M059J (cell line): ENCODE measurements at places on chromosomes 13 and 19.

GRCh38 chr13:77009011-77009410 is 17.1 kb downstream of the CLN5 start:
- no peak for DNase-seq

- DNase-seq, result no peak
These were observed 9.9 kb downstream of the SLC6A16 start for GRCh38 chr19:49315111-49315510.

DNA sequence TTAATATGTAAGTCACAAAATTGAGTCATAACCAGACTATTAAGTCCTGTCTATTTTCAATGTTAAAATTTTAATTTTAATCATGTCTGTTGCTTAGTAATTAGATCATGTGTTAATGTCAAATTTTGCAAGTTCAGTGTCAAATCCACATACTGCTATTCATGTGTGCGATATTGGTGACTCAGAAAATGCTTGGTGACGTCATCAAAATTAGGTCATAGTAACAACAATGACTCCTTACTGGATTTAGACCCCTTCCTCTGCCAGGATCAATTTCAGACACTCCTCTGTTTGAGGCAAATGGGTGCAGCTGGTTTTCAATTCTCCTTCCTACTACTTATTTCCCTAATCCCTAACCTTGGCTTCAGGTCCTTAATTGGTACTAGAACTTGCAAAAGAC is 1394.3 kb upstream of the SLC10A2 start:
- peak; percentile 55 for DNase-seq

- peak; percentile 98 for DNase-seq
These were observed 27.8 kb upstream of the IGFL4 start for GRCh38 chr19:46068345-46069258.

DNA sequence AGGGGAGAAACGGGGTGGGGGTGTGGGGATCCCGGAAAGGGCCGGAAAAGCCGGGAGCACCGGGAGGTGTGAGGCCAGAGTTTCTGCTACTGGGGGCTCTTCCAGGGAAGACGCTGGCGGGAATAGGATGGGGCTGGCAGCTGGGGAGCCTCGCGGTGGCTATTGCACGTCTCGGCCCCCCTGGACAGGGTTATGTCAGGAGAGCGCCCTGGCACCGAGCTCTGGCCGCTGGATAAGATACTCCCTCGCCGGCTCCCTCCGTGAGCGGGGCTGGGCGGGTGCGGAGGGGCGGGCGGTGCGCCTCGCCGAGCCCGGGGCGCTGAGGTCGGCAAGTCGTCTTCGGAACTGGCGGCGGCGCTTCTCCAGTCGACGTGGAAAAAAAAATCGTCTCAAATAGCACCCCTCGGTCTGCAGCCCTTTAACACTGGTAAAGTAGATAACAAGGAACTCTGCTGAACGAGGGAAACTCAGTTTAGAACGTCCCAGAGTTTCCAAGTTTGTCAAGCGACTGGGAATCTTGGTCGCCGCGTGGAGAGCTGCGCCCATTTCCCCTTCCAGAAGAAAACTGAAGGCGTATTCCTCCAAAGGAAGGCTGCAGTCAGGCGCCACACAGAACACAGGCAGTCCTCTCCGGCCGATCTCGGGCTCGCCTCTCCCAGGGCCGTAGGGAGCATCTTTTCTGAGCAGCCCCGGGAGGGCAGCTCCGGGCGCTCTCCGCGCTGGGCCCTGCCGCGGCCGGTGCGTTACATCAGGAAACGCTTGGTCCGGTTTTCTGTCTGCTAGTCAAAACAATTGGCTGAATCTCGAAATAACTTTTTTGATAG is 115.1 kb downstream of the KCNRG start:
- peak; percentile 55 for DNase-seq

- no peak for DNase-seq
These were observed 863 bp downstream of the ANKRD10 start for GRCh38 chr13:110914081-110914330.
